ENCODE measurements at places on chromosomes 1 and 21.
A peak's percentile ranks its signal among the peaks of the same experiment; 100 is the strongest.

DNA sequence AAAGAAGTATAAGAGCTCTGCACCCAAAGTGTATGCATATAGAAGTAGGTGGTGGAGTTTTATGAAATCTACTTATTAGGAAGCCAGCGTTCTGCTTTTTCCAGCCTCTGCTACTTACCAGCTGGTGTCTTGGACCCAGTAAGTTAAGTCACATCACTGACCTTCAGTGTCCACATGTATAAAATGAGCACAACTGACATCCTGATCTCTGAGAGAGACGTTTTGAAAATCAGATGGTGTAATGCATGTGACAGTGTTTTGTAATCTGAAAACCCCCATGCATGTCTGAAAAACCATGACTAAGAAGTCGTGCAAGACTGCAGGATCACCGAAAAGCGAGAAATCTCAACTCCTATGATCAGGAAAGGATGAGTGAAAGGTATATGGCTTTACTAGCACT is 2.0 kb downstream of the CR1 start:
- no peak for DNase-seq

DNA sequence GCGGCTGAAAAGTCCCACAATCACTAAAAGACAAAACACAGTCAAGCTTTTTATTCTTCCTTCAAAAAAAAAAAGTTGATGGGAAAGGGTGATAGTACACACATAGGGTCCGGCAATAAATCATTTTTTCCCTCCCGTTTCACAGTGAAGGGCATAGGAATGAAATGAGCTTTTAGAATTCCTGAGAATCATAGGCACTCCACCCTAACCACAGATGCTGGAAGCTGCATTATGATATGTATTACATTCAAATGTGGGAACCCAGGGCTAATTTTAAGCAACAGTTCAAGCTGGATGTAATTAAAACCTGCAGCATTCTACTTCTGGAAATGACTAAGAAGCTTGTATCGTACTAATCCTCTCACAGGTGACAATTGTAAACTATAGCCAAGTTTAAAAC is 75.7 kb upstream of the KCNJ15 start:
- no peak for DNase-seq

- no peak for DNase-seq
Measured at GRCh38 chr1:89383185-89383584, 19.3 kb downstream of the GBP6 start.

GRCh38 chr21:14120091-14120734 is 90.5 kb downstream of the LIPI start:
- DNase-seq = peak; percentile 6

DNA sequence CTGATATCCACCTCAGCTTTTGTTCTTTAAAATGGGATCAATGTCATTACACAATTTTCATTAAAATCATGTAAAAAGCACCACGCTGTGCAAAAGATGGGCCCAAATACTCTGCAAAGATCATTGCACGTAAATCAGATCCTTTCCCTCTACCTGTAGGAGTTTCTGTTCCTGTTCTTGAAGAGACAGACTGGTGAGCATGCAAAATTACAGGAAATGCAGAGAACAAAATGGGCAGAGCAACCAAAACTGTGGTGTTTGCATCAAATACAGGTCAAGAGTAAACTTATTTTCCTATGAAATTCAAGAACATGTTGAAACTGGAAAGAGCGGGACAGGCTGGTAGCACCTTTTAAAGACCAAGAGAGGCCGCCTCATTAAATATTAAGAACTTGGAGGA is 294.9 kb upstream of the ADGRL2 start:
- no peak for DNase-seq

DNA sequence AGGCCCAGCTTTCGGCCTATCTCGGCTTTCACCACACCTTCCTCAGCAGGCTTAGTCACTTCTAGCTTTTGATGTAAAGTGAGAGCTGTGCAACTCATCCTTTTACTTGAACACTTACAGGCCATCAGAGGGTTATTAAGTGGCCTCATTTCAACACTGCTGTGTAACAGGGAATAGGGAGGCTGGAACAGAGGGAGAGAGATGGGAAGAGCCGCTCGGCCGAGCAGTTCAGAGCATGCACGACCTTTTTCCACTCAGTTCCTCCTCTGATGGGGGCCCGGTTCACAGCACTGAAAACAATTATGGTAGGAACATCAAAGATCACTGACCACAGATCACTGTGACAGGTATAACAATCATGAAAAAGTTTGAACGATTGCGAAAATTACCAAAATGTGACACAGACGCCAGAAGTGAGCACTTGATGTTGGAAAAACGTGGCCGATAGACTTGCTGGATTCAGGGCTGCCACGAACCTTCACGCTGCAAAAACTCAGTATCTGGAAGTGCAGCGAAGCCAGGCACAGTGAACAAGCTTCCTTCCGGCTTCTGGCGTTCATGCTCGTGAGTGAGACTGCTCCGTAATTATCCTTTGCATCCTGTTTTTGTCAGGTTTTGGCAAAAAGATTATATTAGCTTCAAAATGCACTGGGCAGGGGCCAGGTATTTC is 28.6 kb downstream of the AGPAT3 start:
- peak; percentile 54 for DNase-seq

DNA sequence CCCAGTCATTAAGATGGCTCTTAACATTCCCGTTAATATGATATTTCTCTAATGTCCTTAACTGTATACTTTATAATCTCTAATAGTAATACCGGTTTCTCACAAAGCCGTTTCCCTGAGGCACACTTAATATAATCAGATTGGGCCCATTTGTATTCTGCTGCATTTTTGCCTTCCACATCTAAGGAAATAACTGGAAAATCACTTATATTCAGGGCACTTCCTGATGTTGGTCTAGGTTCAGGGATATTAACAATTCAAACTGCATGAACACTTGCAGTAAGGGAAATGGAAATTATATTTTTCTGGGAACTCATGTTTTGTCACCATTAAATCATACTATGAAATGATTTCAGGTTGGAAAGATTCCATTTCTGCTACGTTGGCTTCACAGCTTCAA is 119.8 kb downstream of the TPR start:
- no peak for DNase-seq

GRCh38 chr1:227944090-227944930 is 3.4 kb downstream of the WNT9A start:
- no peak for DNase-seq

DNA sequence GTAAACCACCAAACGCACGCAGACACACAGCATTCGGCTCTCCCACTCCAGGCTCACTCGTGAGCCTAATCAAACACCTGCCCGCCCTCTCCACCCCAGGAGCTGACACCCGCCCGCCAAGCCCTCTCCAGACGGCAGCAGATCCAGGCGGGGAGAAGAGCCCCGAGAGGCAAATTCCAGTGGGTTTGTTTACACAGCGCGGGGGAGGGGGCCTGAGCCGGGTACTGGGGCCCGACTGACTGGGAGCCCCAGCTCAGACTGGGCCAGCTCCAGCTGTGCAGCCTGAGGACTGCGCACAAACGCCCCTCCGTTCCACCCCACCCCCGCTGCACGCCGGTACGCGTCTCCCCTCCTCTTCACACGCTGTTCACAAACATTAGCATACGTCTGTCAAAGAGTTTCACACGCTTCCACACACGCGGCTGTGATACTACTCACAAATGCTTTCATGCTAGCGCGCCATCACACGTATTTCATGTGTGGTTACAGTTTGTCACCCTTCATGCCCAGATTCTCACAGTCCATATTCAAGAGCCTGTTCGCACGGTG is 1.0 kb upstream of the EFNA1 start:
- no peak for DNase-seq

DNA sequence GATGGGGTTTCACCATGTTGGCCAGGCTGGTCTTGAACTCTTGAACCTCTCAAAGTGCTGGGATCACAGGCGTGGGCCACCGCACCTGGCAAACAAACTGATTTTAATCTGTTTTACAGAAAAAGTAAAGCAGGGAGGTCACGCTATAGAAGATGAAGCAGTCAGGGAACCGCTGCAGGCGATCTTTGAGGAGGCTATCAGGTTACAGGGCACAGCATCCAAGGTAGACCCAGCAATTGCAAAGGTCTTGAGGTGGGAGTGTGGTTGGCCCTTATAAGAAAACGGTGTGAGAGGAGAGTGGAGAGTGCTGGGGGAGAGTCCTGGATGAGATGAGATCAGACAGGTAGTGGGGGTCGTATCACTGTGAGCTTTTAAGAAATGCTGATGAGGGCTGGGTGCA is 2.6 kb upstream of the TMCO4 start:
- DNase-seq = no peak

DNA sequence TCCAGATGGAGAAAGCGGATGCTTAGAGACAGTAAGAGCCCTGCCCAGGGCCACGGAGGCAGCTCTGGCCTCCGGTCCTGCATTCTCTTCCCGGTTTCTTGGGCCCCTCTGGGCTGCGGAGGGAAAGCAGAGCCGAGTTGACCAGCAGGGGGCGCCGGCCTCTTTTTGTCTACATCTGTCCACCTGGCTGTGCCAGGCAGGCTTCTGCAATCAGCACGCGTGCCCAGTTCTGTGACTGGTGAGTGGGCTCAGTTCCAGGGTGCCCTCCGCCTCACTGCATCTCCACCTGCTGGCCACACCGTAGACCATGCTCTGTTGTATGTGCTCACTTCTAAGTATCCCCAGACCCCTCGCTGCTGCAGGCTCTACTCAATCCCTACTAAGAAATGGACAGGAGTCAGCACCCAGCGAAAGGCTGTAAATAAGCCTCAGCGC is 6.7 kb upstream of the HUNK start:
- peak; percentile 65 for DNase-seq

GRCh38 chr1:114550336-114550735 is 31.1 kb downstream of the BCAS2 start:
- no peak for DNase-seq

GRCh38 chr1:154419620-154420571 is 14.8 kb downstream of the IL6R start:
- no peak for DNase-seq

DNA sequence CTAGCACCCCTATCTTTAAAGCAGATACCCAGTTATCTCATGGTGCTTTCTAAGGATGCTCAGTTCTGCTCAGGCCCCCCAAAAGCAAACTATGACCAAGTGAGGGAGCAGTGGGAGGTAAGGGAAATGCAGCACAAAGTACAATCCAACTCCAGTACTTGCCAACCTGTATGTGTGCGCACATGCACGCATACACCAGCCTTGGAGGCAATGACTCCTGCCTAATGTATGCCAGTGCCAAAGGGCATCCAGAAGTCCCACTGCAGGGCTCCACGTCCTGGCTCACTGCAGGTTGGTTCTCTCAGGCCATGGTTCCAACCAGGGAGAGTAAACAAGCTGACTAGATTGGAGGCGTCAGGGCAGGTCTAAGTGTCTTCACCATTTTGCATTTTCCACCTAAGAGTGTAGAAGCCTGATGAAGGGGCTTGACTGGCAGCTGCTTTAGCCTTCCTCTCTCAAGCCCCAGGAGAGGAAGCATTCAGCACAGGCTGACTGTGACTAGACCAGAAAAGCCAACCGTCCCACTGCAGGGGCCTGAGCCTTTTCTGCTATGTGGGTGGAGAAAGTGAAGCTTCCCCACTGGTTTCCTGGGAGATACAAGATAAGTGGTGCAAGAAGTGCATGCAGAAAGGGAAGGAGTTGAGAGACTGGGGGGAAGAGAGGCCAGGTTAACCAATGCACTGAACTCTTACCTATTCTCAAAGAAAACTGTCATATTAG is 7.7 kb downstream of the AMIGO1 start:
- DNase-seq = no peak

DNA sequence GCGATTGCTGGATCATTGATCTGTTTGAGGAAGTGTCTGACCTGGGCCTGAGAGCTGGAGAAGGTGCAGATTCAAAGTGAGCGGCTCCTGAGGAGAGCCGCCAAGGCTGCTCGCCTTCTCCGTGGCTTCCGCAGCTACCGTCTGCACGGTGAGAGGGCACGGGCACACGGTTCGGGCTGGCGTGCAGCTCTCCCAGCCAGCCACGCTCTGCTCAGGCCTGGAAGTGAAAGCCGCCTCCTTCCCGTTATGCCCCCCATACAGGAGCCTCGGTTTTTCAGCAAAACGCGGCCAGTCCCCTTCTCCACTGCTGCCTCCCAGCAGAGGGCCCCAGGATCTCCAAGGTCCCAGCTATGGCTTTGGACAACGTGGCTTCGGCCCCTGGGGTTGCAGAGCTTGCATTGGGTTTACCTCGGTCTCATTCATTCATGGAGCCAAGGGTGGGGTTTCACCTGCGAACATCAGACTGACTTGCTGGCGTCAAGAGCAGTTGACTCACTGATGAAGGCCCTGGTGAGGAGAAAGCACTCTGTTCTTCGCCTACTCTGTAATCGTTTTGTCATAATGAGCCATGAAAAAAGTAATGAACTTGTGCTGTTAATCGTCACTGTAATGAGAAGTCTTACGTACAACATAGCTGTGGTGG is 24.4 kb upstream of the PDXK start:
- DNase-seq = no peak

- DNase-seq = peak; percentile 67
Measured at GRCh38 chr1:226708342-226708780, 30.7 kb downstream of the ITPKB start.

DNA sequence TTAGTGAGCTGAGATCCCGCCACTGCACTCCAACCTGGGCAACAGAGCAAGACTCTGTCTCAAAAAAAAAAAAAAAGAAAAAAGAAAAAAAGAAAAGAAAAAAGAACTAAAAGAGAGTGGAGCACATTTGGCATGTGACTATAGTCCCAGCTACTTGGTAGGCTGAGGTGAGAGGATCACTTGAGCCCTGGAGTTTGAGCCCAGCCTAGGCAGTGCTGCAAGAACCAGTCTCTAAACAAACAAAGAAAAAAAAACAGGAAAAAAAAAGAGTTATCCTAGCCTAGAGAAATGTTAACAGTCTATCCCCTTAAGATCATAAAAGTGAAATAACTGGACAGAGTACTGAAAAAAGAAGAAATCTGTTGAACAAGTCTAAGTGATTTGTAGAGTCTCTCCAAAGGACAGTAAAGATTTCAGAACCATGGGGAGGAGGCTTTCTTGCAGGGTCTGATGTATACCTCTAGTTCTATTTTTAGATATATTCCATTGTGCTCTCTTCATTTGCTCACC is 4.5 kb upstream of the PRDX1 start:
- no peak for DNase-seq

DNA sequence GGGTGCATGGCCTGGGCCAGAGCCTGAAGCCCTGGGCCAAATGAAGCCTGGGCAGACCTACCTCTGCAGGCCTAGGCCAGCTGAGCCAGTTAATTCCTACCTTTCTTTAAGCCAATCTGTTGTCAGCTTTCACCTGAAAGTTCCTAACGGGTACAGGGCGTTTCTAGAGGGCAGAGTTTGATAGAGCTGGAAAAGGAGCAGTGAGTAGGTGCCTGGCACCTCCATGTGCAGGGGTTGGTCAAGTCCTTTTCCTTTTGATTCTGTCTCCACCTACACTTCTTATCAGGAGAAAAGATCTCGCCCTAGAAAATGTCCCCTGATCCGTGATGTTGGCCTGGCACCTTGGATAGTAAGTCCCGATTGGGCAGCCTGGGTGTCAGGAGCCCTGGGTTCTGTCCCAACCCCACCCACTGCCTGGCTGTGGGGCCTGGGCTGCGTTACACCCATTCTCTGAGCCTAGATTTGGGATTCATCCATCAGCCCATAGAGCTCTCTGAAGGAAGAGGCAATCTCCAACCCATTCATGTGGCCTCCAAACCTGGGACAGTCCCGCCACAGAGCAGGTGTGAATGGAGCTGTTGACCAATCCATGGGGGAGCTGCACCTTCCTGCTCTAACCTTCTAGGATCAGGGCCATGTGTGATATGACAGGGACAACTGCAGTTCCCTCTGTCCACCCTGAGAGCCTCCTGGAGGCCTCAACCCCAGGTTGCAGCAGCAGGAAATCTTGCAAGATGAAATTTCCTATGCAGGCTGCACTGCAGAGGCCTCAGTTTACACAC is 304.3 kb downstream of the MATN1 start:
- DNase-seq = no peak

- DNase-seq = no peak
Measured at GRCh38 chr1:115839029-115839678, 1.8 kb downstream of the NHLH2 start.

GRCh38 chr1:215637041-215637573 is 70.0 kb downstream of the KCTD3 start:
- DNase-seq = no peak

All from hematopoietic multipotent progenitor cell treated with erythropoietin and hydrocortisone succinate and interleukin-3 and kit ligand, for 15 days (in vitro differentiated cells).